Natural killer cell treated with Interleukin-12 subunit alpha and Interleukin-12 subunit beta and Interleukin-15 and Interleukin-18, amount 100 ng/mL, for 72 hours (primary cell): ENCODE measurements at places on chromosomes 11 and 22. TPM values are rescaled to one million over a fixed set of nuclear protein-coding genes. Genes with fewer than 3 reads are reported as not detected.

Gene MPPED2
- total RNA-seq: not detected

- no peak for DNase-seq
Measured at GRCh38 chr22:39852799-39853198, 40.8 kb downstream of the ENTHD1 start.

DNA sequence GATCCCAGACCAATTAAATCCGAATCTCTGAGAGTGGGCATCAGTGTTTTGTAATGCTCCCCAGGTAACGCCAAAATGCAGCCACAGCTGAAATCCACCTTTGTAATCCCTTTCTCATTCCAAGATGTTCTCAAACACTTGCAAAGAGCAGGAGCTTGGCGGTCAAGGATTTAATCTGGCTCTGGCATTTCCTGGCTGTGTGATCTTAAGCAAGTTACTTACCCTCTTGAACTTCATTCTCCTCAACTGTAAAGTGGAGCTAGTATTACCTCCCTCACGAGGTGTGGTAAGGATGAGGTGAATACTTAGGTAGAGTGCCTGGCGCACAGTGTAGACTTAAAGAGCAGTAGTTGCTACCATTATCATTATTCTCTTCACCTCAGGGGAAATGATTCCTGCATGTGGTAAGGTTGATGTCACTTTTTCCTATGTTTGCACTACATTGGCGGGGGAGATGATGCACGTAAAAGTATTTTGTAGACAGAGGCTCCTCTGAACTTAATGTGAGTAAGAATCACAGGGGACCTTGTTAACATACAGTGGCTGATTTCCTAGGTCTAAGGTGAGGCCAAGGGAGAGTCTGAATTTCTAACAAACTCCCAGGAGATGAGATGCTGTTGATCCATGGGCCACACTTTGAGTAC, 210.4 kb upstream of the PITPNB start:
- no peak for DNase-seq

- DNase-seq: no peak
Measured at GRCh38 chr11:7673724-7674434, 579 bp upstream of the CYB5R2 start.

GRCh38 chr22:45563362-45564040, 60.8 kb downstream of the FBLN1 start:
- DNase-seq: peak; percentile 41

- no peak for DNase-seq
Measured at GRCh38 chr22:20149257-20150250, 1.3 kb downstream of the CCDC188 start.

DNA sequence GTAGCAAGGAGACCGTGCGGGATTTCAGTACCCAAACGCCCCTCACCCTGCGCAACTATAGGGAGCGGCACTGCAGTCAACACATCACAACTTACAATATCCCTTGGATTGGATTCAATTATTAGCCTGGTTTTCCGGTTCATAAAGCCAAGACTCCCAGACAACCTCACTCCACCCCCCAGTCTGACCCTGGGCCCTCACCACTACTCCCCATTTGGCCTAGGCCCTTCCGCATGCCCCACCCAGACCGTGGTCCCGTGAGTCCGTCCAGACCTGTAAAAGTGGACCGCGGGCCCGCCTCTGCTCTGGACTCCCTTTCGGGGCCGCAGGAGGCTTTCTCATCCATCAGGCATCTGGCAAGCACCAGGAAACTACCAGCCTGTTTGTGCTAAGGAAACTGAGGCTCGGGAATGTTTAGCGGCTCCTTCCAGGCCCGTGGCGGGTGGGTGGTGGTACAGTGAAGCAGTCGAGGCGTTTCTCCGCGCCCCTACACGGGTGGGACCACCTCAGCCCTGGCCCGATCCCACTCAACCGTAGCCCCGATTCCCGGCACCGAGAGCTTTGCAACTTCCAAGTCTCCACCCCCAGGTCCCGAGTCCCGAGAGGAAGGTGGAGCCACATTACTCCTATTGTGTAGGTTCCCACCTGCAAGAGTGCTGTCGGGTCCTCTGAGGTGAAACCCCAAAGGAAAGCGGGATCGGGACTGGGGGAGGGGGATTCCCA, 679 bp upstream of the DPP3 start:
- DNase-seq: no peak

- DNase-seq: no peak
Measured at GRCh38 chr22:39534092-39534506, 1.6 kb upstream of the RPS19BP1 start.

Gene ANKK1
- total RNA-seq: not detected

GRCh38 chr22:45308957-45309421, 745 bp upstream of the FAM118A start:
- no peak for DNase-seq

DNA sequence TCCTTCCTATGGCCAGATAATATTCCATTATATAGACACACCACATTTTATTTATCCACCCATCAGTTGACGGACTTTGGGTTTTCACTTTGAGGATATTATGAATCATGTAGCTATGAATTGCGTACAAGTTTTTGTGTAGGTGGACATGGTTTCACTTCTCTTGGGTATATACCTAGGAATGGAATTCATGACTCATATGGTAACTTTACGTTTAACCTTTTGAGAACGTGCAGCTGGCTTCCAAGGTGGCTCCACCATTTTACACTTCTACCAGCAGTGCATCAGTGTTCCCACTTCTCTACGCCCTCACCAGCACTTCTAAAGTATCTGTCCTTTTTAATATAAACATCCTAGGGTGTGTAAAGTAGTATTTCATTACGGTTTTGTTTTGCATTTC, 112.0 kb downstream of the PLEKHA7 start:
- DNase-seq: no peak

Gene BRSK2
- total RNA-seq: 0.33 TPM

DNA sequence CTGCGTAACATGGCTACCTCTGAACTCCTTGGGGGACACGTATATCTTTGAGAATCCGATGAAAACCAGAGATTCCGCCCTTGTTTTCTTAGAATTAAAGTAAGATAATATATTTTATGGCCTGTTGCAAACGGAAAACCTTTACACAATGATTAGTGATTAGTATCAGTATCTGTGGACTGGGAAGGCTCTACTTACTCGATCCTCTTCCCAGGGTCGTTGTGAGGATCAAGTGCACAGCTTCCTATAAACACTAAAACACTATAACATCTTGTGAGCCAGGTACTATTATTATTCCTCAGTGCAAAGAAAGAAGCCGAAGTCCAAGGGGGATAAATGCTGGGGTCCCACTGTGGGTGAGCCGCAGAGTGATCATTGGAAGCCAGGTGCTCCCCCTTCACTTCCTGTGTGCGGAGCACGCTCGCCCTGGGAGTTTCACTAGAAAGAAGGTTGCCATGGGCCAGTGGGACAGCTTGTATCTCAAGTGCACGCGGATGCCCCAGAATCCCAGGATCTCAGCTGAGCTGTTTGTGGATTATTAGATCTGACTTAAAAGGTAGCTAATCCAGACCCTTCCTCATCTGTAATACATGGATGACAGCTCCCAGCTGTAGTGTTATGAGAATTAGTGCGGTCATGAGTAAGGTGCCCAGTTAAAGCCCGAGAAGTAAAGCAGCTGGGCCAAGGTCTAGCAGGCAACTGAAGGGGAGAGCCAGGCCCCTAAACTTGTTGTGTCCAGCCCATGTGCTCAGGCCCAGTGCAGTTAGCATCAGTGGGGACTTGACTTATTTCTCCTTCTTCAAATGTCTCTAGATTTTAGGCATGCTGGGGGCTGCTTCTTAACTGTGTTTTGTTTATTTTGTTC, 839 bp downstream of the CBY1 start:
- DNase-seq: no peak

- no peak for DNase-seq
Measured at GRCh38 chr22:19812910-19813309, 41.8 kb downstream of the GNB1L start.

- no peak for DNase-seq
Measured at GRCh38 chr11:128528294-128528693, 59.1 kb downstream of the ETS1 start.

Gene FDXACB1
- total RNA-seq: 7.9 TPM

DNA sequence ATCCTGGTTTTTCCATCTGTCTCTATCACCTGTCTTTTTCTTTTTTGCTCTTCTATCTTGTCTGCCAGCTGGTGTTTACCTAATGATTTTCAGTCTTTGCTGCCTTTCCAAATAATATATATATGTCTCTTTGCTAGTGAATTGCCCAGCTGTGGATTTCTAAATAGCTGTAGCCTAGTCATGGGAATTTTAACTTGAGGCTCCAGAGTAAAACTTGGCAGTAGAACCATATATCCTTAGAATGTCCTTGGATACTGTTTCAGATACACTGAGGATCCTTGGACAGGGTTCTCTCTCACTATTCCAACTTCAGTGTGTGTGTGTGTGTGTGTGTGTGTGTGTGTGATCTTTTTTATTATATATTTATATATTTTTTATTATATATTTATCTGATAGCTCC, 2285.3 kb downstream of the LRRC4C start:
- no peak for DNase-seq
